ENCODE measurements at places on chromosomes 12 and 14.
A peak's percentile ranks its signal among the peaks of the same experiment; 100 is the strongest.

DNA sequence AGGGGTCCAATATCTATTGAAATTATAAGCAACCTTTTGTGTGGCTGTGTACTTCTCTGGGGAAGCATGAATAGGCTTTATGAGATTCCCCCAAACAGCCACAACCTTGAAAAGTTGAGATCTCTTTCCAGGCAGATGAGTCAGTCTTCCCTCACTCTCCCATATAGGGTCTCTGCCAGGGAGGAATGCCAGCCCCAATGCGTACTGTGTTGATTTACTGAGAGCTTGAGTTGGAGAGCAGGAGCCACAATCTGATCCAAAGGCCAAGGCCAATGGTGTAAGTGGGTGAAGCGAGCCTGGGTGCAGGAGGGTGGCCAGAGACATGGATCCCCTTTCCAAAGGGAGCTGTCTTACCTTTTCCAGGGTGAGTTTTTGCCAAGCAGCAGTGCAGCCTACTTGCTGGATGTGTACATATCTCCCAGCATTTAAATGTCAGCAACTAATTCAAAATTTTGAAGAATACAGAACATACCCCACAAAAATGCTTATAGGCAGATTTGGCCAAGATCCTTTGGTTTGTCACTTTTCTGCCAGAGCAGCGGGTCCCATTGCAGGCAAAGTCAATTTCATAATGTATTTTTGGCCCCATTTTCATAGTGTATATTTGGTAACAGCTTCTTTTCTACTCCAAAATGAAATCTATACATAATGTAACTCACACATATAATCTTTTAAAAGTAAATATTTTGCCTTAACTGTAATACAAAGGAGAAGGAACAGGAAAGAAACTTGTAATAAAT, 88.2 kb downstream of the TBC1D30 start:
- no peak for DNase-seq

DNA sequence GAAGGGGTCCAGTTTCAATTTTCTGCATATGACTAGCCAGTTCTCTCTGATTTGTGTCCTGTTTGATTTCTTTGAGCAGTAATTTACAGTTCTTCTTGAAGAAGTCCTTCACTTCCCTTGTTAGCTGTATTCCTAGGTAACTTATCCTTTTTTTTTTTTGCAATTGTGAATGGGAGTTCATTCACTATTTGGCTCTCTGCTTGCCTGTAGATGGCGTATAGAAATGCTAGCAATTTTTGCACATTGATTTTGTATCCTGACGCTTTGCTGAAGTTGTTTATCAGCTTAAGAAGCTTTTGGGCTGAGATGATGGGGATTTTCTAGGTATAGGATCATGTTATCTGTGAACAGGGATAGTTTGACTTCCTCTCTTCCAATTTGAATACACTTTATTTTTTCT, 77.6 kb upstream of the NID2 start:
- DNase-seq, result no peak

DNA sequence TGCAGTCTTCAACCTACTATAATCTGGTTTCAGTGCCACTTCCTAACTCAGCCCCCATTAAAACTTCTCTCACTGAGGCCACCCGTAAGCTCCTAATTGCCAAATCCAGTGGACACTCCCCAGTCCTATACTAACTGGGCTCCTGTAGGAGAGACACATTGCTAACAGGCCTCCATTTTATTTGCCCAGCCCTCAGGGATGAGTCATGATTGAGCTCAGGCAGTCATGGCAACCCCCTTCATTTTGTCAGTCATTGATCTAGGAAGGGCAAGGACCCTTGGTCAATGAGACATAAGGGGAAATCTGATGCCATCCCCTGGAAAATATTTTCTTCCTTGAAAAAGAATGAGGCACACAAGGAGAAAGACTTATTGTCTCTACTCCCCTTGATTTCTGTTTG, 70.1 kb upstream of the HIF1A start:
- no peak for DNase-seq

GRCh38 chr14:60722357-60723115, 1.6 kb downstream of the SIX4 start:
- DNase-seq, result peak; percentile 58

GRCh38 chr12:52344111-52344510, 22.9 kb upstream of the KRT83 start:
- DNase-seq, result no peak

- DNase-seq, result no peak
Observed at GRCh38 chr12:26872625-26873024, 39.6 kb upstream of the ITPR2 start.

DNA sequence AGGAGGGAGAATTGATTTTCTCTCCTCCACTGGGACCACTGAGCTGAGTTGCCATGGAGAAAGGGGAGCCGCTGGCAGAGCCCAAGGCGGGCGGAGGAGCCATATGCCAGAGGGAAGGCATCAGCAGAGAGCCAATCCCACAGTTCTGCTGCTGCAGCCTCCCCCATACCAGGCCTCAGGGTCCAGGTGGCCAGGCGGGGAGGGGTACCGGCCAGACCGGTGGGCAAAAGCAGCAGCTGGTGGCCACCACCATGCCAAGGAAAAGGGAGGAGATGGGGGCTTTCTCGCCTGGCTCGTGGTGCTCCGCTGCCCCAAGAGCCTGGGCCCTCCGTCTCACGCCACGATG, 72.8 kb downstream of the PITPNM2 start:
- DNase-seq, result no peak

Measured in Kasumi-1 (cell line).